ENCODE measurements at places on chromosomes 16 and 17. TPM values are rescaled to one million over a fixed set of nuclear protein-coding genes. Genes with fewer than 3 reads are reported as not detected.

MYL11 gene
- 1.2 TPM for total RNA-seq

ATXN7L3 gene
- 106 TPM for total RNA-seq

DNA sequence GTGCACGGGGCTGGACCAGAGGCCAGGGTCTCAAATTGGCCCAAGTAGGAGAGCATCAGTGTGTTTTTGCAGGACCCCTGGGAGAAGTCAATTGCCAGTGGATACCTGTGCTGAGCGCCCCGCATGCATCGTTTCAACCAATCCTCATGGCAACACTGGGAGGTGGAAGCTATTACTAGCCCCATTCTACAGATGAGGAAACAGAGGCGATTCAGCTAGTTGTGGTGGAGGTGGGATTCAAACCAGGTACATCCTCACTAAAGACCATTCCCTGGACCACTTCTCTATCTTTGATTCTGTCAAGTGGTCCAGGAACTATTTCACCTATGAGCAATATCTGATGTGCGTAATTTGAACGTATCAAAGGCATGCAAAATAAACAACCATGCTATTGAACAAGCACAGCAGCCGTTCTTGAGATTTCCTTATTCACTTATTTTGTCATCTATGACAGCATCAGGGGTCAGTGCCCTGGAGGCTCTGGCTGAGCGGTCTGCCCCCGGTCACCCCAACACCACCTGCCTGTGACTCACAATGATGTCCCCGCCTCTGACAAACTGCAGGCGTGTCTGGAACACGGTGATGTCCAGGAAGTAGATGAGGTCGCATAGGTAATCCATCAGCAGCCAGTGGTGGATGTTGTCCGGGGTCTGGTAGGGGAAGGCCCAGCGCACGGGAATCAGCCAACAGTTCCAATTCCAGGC lies 54.0 kb downstream of the CNGB1 start:
- H3K27ac ChIP-seq: no peak overlapping the region
- no peak overlapping the region for H3K4me3 ChIP-seq
- H3K27me3 ChIP-seq: peaks cover 3% of the 10 kb centered on the region
- H3K36me3 ChIP-seq: no peaks in the 10 kb centered on the region

DNA sequence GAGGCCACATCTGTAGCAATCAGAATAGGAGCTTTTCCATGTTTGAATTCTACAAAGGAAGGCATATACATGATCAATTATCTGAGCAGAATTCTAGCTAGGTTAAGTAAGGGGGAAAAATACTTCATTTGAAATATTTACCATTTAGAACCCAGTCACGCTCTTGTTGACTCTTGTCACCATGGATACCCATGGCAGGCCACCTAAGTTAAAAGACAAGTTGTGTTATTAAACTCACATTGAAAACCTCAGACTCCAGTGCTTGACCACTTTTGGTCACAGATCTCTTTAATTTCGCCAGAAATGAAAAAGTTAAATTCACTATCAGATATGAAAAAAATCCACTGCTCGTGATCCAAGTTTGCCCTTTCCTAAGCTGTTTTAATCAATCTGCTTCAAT lies 4.1 kb downstream of the DDX5 start:
- no peak for DNase-seq
- H3K27me3 ChIP-seq: no peaks in the 10 kb centered on the region
- no peak overlapping the region for H3K27ac ChIP-seq
- H3K4me3 ChIP-seq: no peak overlapping the region
- peaks cover 75% of the 10 kb centered on the region for H3K4me1 ChIP-seq

DNA sequence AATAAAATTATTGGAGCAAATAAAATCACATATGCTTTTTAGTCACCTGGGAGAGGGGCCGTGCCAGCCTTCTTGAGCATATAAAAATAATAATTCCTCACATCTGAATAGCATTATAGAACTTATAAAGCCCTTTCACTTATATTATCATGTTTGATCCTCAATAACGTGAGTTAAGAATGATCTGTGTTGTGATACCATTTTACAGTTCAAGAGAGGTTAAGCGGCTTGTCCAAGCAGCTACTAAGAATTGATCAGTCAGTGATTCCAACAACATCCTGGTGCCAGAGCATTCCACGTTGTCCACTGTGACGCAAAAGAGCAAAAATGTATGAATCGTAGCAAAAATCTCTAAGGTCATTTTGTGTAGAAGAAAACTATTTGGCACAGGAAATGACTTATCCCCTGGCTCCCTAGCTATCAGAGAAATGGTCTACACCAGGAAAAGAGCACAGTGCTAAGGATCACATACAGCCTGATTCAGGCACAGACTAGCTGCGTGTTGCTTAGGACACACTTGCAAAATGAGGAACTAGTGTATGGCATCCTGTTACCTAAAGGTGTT lies 33.0 kb downstream of the ANKFN1 start:
- H3K4me1 ChIP-seq: no peaks in the 10 kb centered on the region
- no peak for DNase-seq
- H3K36me3 ChIP-seq: no peaks in the 10 kb centered on the region
- H3K27me3 ChIP-seq: no peaks in the 10 kb centered on the region
- H3K4me3 ChIP-seq: no peak overlapping the region
- H3K27ac ChIP-seq: no peak overlapping the region

SLC47A1 gene
- 0.45 TPM for total RNA-seq

DNA sequence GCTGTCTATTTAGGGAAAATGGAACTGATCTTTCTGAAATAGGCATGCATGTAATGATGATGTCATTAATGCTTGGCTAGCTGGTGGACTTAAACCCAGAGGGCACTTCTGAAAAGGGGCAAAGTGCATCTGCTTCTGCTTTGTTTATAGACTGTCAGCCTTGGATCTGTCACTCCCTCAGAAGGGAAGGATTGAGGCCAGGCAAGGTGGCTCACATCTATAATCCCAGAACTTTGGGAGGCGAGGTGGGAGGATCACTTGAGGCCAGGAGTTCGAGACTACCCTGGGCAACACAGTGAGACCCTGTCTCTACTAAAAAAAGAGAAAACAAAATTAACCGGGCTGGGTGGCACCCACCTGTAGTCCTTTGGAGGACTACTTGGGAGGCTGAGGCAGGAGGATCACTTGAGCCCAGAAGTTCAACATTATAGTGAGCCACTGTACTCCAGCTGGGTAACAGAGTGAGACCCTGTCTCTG lies 185.5 kb downstream of the WWOX start:
- DNase-seq: no peak
- H3K36me3 ChIP-seq: no peaks in the 10 kb centered on the region
- H3K4me1 ChIP-seq: no peaks in the 10 kb centered on the region
- no peaks in the 10 kb centered on the region for H3K27me3 ChIP-seq
- no peak overlapping the region for H3K4me3 ChIP-seq
- H3K27ac ChIP-seq: no peak overlapping the region

SLC12A3 gene
- not detected for total RNA-seq

SLC5A10 gene
- total RNA-seq: not detected

- no peak overlapping the region for H3K27ac ChIP-seq
- H3K4me3 ChIP-seq: no peak overlapping the region
- H3K4me1 ChIP-seq: no peaks in the 10 kb centered on the region
These were observed 44.1 kb downstream of the ZNF423 start for GRCh38 chr16:49811644-49812334.

DNA sequence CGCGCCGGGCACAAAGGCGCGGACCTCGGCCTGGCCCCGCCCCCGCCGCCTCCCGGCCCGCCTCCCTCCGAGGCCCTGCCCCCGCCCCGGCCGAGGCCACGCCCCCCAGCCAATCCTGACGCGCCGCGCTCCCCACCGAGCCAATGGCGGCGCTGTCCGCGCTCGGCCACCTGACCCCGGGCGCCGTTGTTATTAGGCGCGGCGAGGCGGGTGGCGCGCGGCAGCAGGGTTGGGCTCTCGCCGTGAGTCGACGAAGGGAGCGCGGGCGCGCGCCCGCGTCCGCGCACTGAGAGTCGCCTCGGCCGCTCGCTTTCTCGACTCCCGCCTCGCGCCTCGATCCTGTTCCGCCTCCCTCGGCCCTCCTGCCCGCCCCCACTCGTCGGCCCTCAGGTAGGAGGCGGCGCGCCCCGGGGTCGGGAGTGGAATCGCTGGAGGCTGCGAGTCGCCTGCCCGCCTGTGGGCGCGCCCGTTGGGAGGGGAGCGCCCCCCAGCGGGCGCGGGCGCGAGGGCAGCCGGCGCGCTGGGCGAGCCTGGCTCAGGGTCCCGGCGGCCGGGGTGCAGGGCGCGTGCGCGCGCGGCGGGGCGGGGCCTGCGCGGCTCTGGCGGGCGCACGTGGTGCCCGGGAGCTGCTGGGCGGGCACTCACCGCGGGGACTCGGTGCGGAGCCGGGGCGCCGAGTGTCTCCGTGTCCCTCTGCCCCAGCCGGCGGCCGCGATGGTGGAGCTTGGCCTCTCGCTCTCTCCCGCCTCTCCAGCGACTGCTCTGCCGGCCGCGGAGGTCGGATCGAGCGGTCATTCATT lies 405 bp upstream of the CBLN1 start:
- peak overlapping the region; percentile 21 for H3K4me3 ChIP-seq
- H3K27ac ChIP-seq: peak overlapping the region; percentile 16
- H3K36me3 ChIP-seq: peaks cover 5% of the 10 kb centered on the region
- peaks cover 4% of the 10 kb centered on the region for H3K4me1 ChIP-seq
- DNase-seq: peak; percentile 57

TM4SF5 gene
- total RNA-seq: 0.35 TPM

DNA sequence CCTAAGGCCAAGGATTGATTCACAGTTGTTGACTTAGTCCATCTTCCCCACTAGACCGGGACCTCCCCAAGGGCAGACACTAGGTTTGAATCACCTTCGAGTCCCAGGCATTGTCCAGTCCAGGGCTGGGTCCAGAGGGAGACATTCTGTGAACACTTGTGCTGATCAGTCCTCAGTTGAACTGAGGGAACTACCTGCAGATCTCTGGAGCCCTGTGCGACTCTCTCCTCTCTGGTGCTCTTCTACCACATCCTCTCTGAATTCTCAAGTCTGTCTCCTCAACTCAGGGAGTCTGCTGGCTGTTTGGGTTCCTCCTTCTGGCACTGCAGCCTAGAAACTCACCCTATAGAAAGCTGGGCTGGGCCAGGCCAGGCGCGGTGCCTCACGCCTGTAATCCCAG lies 10.8 kb downstream of the ZNF232 start:
- H3K4me3 ChIP-seq: no peak overlapping the region
- no peak for DNase-seq
- no peaks in the 10 kb centered on the region for H3K4me1 ChIP-seq
- peaks cover 37% of the 10 kb centered on the region for H3K36me3 ChIP-seq

DNA sequence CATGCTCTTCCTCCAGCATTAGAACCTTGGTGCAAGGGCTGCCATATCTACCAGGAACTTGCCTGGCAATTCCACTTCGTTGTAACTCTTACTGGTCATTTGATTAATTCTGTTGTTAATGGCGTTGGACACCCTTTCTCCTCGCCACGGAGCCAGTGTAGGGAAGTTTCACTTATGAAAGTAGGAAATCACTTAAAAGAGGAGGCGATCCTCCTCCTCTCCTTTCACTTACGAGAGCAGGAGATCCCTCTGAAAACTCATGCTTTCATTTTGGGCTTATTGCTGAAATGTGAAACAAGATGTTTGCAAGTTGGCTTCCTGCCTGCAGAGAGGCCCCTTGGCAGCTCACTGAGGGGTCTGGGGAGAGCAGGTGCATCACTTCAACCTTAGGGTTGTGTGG lies 226.0 kb downstream of the SNX29 start:
- H3K4me3 ChIP-seq: peak overlapping the region; percentile 28
- H3K27me3 ChIP-seq: no peaks in the 10 kb centered on the region
- peaks cover 5% of the 10 kb centered on the region for H3K4me1 ChIP-seq

DNA sequence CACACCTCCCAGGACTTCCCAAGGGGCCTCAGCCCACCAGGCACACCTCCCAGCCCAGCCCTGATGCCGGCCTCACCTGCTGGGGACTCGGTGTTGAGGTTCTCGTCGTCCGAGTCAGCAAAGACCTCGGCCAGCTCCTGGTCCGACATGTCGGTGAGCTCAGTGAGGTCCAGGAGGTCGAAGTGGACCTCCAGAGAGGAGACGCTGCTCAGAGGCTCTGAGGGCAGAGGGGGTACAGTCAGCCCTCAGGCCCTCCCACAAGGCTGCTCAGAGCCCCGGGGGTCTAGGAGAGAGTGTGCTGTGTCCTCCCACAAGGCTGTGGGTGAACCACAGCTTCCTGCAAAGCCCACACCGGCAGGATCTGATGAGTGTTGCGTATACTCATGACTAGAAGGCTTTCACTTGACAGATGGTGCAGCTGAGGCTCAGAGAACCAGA lies 10.5 kb downstream of the DBNDD1 start:
- H3K27ac ChIP-seq: no peak overlapping the region
- peak; percentile 64 for DNase-seq
- peaks cover 7% of the 10 kb centered on the region for H3K27me3 ChIP-seq
- H3K4me3 ChIP-seq: no peak overlapping the region
- H3K4me1 ChIP-seq: peaks cover 12% of the 10 kb centered on the region

DNA sequence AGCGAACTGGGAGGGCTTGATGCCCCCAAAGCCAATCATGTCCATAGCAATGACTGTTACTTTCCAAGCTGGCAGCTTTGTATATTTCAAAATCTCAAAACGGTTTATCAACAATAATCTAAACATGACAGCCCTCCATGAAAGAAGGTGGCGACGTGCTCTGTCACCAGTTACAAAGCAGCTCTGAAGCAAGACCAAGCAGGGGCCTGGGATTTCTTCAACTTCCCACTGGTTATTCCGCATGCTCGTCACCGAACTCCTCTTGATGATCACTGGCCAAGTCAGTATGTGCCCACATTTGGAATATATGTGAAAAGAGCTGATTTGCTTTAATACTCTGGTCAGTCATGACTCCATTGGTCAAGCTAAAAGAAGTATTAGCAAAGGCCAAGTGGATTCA lies 175.6 kb downstream of the VPS53 start:
- H3K27ac ChIP-seq: no peak overlapping the region
- H3K27me3 ChIP-seq: no peaks in the 10 kb centered on the region
- no peak for DNase-seq
- H3K4me3 ChIP-seq: no peak overlapping the region
- peaks cover 35% of the 10 kb centered on the region for H3K36me3 ChIP-seq

All from activated CD4-positive, alpha-beta memory T cell treated with anti-CD3 and anti-CD28 coated beads, Interleukin-2, amount 10 ng/mL, durations not matched to agents 7 days and 5 days (primary cell).